ENCODE measurements at places on chromosomes 4 and X. TPM values are rescaled to one million over a fixed set of nuclear protein-coding genes. Genes with fewer than 3 reads are reported as not detected.

- no peak overlapping the region for H3K4me3 ChIP-seq
- H3K27ac ChIP-seq: no peak overlapping the region
- no peaks in the 10 kb centered on the region for H3K27me3 ChIP-seq
- H3K36me3 ChIP-seq: no peaks in the 10 kb centered on the region
- no peaks in the 10 kb centered on the region for H3K4me1 ChIP-seq
Measured at GRCh38 chrX:134654398-134655012, 3.8 kb downstream of the PLAC1 start.

- no peak overlapping the region for H3K27ac ChIP-seq
- H3K36me3 ChIP-seq: no peaks in the 10 kb centered on the region
- no peaks in the 10 kb centered on the region for H3K4me1 ChIP-seq
- no peaks in the 10 kb centered on the region for H3K27me3 ChIP-seq
- no peak overlapping the region for H3K4me3 ChIP-seq
- DNase-seq: no peak
Measured at GRCh38 chr4:95715830-95716229, 124.1 kb upstream of the PDHA2 start.

DNA sequence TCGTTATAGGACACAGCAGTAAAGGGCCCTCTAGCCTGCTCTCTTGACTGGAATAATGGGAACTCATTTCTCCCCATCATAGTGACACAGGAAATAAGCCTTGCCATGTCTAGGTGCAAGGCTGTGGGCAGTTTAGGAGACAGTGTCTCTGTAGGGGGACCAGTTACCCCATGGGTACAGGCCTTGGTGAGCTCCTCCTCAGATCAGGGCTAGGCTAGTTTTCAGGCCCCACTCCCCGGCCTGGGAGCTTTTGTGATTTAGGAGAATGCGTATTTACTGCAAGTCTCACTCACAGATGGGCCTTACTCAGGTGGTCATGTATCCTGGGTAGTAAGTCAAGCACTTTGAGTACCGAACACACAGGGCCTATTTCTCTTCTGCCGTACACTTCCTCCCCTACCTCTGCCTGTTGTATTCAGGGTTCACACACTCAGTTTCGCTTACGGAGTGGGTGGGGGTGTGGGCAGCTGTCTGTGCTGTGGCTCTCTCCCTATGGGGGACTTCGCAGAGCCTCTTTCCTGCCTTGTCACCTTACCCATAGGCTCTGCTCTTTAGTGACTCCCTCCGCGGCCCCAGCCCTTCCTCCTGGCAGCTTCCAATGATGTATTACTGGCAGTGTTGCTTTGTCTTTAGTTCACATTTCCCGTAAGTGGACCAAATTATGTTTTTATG lies 34.2 kb downstream of the FAM193A start:
- H3K36me3 ChIP-seq: peaks cover 8% of the 10 kb centered on the region
- no peak overlapping the region for H3K27ac ChIP-seq
- no peak for DNase-seq
- peaks cover 14% of the 10 kb centered on the region for H3K4me1 ChIP-seq
- no peak overlapping the region for H3K4me3 ChIP-seq

MMAA gene
- 1.3 TPM for total RNA-seq

MAGEC1 gene
- total RNA-seq: 37.0 TPM

RAB41 gene
- total RNA-seq: not detected

Measured in K562 (cell line).